ENCODE measurements at places on chromosomes 5 and 9.
A peak's percentile ranks its signal among the peaks of the same experiment; 100 is the strongest.

- DNase-seq: no peak
These were observed 98.0 kb upstream of the SARDH start for GRCh38 chr9:133836001-133836758.

DNA sequence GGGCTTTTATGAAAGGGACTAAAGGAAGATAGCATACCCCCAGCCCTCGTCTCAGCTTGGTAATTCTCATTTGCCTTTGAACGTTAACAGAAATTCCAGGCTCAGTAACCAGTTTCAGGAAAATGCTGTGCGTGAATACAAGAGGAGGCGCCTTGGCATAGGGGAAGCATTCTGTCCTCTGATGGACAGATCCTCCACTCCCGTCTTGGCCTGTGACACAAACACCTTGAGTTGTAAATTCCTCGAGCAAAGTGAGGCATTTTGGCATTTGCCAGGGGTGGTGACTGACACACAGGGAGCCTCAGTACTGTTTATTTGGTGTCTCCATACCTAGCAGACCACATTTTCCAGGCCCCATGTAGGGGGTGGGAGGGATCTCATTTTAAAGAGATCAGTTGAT, 44.8 kb downstream of the APTX start:
- DNase-seq: no peak

DNA sequence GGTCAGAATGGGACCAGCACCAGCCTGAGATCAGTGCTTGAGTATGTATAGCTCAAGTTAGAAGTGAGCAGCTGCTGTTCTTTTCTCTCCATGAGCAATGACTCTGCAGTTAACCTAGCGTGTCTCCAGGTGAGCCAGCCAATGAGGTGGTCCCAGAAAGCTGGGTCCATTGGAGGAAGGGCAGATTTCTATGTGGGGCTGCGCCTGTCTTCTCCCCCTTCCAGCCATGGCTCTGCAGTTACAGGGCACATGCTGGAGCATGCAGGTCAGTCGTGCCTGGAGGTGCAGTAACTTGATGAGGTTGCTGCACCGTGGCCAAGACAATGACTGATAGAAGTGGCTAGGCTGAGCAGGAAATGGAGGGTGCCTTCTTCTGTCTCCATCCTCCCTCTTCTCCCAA, 29.6 kb upstream of the CXCL14 start:
- no peak for DNase-seq

DNA sequence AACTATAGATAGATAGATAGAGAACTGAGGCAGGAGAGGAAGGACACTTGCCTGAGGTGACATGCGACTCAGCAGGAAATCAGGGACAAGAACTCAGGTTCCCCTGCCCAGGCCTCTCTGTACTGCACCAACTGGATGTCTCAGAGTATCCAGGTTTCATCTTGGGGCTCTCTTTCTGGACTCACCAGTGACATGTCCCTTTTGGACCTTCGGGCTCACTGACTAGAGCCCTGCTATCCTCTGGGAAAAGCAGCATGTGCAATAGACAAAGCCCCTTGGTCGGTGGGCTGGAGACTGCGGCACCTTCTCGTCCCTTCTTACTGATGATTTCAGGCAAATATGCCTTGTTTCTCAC, 104.5 kb downstream of the RGS3 start:
- no peak for DNase-seq

DNA sequence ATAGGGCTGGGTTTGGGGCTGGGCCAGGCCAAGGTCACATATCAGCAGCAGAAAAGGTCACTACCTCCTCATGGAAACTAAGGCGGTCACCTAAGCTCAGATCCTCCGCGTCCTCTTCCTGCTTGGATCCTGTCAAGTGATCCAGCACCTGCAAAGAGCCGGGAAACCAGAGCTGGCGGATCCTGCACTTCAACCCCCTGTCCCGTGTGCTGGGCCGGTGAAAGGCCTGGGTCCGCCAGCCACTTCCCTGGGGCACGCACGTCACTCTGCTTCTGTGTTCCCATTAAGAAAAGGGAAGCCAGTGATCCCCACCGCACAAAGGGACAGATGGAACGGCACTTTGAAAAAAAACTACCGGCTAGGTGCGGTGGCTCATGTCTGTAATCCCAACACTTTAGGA, 61.3 kb upstream of the STXBP1 start:
- no peak for DNase-seq

- no peak for DNase-seq
These were observed 102.8 kb downstream of the TAF11L14 start for GRCh38 chr5:17737092-17737491.

GRCh38 chr5:93572608-93573353, 8.2 kb downstream of the NR2F1-AS1 start:
- no peak for DNase-seq

DNA sequence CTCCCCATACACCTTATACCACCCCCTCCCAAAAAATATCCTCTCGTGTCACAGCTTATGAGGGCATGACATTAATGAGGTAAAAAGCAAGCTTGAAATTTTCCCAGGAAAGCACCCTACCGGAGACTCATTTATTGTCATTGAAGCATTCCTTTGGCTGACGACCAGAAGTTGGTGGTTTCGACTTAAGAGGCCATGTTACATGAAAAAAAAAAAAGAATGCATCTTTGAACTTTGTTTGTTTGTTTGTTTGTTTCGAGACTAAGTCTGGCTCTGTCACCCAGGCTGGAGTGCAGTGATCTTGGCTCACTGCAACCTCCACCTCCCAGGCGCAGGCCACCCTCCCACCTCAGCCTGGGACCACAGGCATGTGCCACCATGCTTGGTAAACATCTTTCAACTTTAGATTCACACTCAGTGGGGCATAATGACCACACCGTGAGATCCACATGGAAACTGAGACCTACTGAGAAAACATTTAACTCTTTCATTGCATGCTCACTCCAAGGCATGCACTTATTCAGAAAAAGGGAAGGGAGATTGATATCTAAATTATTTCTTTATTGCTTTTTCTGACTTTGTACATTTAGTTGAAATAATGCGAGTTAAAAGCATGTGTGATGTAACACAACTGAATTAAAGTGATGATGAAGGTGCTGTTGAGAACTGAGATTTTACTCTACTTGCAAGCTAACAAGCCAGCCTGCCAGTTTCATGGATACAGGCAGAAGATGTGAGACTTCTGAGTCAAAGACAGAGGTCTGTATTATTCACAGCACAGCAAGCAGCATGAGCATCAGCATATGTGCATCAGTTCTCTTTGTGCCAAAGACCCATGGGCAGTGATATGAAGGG, 5.1 kb upstream of the RAB14 start:
- no peak for DNase-seq

- no peak for DNase-seq
These were observed 540.3 kb downstream of the HINT1 start for GRCh38 chr5:130624805-130625204.

- DNase-seq: peak; percentile 82
These were observed 861 bp downstream of the UBQLN1 start for GRCh38 chr9:83706676-83707517.

DNA sequence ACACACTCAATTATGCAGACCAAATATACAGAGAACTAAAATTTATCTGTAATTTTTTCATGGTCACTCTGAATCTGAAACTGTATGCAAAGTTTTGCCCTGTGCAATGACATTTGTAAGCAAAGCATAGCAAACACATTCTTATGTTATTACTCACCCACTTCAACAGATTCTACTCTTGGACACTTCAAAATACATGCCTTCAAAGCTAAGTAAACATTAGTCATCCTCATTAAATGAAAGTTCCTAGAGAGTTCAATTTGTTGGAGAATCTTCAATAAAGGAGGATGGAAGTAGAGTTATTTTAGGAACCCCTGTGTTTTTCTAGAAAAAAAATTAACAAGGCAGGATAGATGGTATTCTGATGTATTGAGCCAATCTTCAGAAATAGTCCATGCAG, 639.7 kb upstream of the C9orf72 start:
- no peak for DNase-seq

DNA sequence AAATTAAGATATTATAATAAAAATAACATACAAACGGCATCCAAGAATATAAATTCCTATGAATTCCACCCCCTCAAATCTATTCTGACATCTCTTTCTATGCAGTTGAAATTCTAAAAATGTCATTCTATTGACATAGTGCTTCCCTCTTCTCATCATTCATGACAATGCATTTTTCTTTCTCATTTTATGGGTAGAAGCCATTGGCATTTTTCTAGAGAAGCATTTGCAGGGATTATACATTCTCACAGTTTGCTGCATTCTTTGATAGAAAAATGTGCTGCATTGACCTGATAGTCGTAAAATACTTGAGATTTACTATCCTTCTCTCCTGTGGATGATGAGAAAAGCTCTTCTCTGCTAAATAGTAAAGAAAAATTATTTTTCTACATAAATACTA, 760.9 kb upstream of the ACO1 start:
- DNase-seq: no peak

GRCh38 chr5:125228363-125229070, 482.1 kb upstream of the ZNF608 start:
- DNase-seq: no peak

DNA sequence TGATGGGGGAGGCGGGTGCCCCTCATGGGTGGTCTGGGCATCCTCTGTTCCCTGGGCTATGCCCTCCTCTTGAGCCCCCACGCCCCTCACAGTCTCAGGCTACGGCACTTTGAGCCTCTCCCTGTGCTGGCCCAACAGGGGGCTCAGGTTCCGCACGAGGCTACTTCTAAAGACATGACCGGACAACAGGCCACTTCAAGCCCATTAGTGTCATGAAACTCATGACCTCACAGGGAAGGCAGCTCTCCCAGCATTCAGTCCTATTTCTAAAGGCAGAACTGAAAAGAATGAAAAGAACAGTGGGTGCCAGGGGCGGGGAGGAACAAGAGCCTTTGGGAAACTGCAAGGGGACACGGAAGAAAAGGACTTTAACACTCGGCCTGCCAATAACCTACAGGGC, 45.0 kb downstream of the COL23A1 start:
- no peak for DNase-seq

Data from activated naive CD4-positive, alpha-beta T cell treated with anti-CD3 and anti-CD28 coated beads, Interleukin-2, amount 50 U/mL, for 72 hours (primary cell).